ENCODE measurements at places on chromosomes 2 and 18.

- DNase-seq = no peak
Observed at GRCh38 chr2:96916156-96916630, 46.3 kb upstream of the SEMA4C start.

DNA sequence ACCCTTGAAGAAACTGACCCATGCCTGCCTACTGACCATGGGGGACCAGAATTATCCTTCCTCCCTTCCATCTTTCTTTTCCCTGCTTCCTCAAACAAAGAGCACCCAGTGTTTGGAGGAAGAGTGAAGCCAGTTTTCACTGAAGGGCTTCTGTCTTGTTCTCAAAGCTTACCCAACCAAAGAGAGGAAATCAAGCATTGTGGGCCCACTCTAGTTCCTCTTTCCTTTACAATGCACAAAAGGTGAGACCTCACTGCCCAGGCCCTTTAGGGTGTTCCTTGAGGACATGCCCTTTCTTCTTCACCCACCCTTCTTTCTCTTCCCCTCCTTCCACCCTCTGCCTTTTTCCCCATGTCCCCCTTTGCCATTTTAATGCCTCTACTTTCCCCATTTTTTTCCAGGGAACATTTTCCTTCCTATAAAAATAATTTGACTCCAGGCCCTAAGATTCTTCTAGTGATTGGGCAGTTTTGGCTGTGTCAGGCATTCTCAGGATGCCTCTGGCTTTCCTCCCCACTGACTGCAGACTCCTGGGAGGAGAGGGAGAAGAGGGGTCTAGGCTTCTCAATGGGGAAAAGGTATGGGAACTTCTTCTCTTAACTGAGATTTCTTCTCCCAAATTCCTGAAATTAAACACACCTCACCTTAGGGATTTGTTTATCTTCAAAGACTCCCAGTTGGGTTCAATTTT lies 126.6 kb upstream of the RMDN2 start:
- no peak for DNase-seq

DNA sequence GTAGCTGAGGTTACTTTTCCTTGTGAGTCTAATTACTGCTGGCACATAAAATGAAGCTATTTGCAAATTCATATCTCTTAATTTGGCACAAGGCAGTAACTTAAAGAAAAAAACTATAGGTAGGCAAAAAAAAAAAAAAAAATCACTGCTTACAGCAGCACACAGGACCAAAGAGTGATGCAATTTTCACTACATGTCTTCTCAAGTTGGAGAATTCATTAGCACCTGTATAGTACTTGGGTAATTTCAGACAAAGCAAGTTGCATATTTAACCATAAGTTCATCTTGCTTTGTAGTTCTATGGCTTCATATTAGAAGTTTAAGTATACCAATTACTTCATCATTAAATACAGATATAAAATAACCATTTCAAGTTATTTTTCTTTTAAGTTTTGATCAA lies 33.7 kb upstream of the RBBP8 start:
- DNase-seq = no peak

GRCh38 chr18:59265246-59265973 lies 7.8 kb downstream of the RAX start:
- no peak for DNase-seq

- DNase-seq = no peak
Observed at GRCh38 chr2:241002275-241003046, 4.0 kb downstream of the SNED1 start.

DNA sequence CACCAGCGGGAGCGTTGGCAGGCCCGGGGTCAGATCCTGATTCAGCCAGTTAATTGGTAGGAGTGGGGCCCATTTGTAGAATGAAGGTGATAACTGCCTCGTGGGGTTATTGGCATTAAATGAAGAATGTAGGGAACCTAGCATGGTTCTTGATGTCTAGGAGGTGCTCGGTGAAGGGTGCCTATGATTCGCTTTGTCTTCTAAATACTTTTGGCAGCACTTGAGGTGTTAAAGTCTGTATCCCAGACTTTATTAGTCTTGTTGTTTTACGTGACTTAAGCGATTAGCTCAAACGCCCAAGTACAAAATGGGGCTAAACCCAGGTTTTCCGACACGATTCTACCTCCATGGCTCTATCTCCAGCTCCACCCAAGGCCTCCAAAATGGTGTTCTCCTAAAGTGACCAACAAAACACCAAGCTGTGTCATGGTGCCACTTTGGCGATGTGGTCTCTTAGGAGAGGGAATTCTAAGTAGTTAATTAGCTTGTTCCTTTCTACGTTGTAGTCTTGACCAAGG lies 980 bp upstream of the PPP4R1 start:
- no peak for DNase-seq

GRCh38 chr2:144493027-144493809 lies 26.7 kb downstream of the ZEB2 start:
- DNase-seq = no peak

GRCh38 chr2:28185891-28186290 lies 206.8 kb upstream of the FOSL2 start:
- peak; percentile 68 for DNase-seq

DNA sequence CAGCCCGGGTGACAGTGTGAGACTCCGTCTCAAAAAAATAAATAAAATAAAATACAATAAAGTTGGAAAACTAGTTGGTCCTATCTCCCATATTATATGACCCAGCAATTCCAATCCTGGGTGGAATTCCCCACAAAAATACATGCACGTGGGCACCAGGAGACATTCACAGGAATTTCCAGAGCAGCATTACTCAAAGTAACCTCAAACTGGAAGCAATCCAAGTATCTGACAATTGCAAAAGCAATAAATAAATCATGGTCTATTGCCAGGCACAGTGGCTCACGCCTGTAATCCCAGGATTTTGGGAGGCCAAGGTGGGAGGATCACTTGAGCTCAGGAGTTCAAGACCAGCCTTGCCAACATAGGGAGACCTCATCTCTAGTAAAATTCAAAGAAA lies 101.2 kb upstream of the MAP4K4 start:
- no peak for DNase-seq

DNA sequence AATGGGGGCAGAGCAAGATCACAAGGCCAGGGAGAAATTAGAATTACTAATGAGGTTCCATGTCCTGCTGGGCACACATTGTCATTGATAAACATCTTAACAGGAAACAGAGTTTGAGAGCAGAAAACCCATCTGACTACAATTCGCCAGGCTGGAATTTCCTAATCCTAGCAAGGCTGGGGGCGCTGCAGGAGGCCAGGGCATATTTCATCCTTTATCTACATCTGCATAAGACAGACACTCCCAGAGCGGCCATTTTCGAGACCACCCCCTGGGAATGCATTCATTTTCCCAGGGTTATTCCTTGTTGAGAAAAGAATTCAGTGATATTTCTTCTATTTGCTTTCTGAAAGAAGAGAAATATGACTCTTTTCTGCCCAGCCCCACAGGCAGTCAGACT lies 152.7 kb downstream of the SUCLG1 start:
- DNase-seq = no peak

GRCh38 chr2:67898595-67898994 lies 164.2 kb downstream of the C1D start:
- no peak for DNase-seq

GRCh38 chr2:224837066-224837465 lies 120.9 kb upstream of the CCDC195 start:
- DNase-seq = no peak

- peak; percentile 6 for DNase-seq
Observed at GRCh38 chr2:179898873-179899272, 37.5 kb upstream of the ZNF385B start.

DNA sequence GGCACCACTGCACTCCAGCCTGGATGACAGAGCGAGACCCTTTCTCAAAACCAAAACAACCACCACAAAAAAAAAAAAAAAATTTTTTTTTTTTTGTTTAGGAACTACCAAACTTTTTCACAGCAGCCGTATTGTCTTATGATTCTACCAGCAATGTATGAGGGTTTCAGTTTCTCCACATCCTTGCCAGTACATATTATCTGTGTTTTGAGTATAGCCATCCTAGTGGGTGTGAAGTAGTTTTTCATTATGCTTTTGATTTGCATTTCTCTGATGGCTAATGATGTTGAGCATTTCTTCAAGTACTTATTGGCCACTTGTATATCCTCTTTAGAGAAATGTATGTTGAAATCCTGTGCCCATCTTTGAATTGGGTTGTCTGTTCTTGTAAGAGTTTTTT lies 51.7 kb downstream of the COX7A2L start:
- no peak for DNase-seq

DNA sequence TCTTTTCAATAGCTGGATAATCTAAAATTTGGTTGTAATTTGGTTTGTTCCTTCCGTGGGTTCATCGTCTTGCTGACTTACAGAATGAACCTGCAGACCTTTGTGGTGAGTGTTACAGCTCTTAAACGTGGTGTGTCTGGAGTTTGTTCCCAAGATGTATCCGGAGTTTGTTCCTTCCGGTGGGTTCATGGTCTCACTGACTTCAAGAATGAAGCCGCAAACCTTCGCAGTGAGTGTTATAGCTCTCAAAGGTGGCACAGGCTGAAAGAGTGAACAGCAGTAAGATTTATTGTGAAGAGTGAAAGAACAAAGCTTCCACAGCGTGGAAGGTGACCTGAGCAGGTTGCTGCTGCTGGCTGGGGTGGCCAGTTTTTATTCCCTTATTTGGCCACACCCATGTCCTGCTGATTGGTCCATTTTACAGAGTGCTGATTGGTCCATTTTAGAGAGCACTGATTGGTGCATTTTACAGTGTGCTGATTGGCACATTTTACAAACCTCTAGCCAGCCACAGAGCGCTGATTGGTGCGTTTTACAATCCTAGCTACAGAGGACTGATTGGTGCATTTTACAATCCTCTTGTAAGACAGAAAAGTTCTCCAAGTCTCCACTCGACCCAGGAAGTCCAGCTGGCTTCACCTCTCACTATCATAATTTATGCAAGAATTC lies 16.6 kb downstream of the RALB start:
- DNase-seq = no peak

Measured in fibroblast of skin of left quadriceps (primary cell).